ENCODE measurements at places on chromosomes 11 and 22. TPM values are rescaled to one million over a fixed set of nuclear protein-coding genes. Genes with fewer than 3 reads are reported as not detected.
A peak's percentile ranks its signal among the peaks of the same experiment; 100 is the strongest.

DNA sequence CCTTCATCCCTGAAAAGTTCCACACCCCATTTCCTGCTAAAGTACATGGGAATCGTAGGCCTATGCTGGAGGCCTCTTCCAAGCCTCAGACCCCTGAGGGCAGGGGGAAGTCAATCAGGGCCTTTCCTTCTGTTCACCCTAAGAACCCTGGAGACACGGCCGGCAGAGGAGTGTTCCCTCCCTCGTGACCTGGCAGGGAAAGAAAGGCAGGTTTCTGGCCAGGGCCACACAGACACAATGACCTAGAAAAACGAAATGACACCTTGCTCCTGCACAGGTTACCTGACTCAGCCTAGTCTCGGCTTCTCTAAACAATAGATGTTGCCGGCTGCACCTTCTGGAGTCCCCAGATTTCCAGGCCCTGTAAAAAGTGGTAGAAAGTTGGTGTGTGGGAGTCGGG is 60.6 kb upstream of the CADM1 start:
- H3K4me3 ChIP-seq: no peak overlapping the region
- no peaks in the 10 kb centered on the region for H3K36me3 ChIP-seq
- DNase-seq: no peak
- no peaks in the 10 kb centered on the region for H3K4me1 ChIP-seq

Gene PDGFD
- total RNA-seq: 7.1 TPM

Gene CCDC87
- total RNA-seq: 0.13 TPM

Gene KDM4E
- total RNA-seq: not detected

DNA sequence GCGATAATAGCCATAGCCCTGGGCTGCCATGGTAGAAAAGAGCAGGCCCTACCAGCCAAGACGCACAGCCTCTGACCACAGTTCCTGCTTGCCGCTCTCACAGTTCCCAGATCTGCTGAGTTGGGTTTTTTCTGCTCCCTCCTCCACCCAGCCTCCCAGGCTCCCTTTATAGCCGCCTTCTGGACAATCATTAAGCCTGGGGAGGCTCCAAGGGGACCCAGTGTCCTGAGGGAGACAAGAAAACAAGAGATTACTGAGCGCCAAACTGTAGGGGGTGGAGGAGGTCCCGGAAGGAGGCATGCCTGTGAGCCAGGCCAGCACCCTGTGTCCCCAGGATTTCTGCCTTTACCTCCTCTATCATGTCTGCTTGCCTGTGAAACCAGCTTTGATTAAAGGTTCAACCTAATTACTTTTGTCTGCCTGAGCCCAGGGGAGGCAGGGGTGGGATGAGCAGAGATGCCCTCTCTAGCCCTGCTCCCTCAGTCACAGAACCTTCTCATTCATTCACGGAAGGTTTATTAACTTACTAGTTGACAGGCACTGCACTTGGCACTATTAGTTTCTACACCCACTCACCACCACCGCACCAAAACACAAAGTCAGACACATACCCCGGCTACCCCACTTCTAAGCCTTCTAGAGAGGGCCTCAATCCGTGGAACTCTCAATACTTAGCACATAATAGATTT is 1.2 kb downstream of the SLC37A4 start:
- H3K4me3 ChIP-seq: peak overlapping the region; percentile 65
- H3K27me3 ChIP-seq: no peaks in the 10 kb centered on the region
- peaks cover 11% of the 10 kb centered on the region for H3K36me3 ChIP-seq
- peaks cover 47% of the 10 kb centered on the region for H3K4me1 ChIP-seq

DNA sequence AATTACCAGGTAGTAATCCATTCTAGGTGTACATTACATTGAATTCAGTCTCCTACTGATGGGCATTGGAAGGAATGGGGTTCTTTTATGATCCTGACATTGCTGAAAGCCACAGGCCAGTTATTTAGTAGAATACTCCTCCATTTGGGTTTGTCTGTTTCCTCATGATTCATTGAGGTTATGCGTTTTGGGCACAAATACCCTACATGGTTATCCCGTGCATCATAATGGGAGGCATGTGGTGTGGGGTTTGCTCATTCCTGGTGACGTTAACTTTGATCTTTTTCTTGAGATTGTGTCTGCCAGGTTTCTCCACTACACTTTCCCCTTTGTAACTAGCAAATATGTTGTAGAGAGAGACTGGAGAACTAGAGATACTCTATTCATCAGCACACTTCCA is 5.5 kb downstream of the FOLR3 start:
- no peaks in the 10 kb centered on the region for H3K36me3 ChIP-seq
- no peaks in the 10 kb centered on the region for H3K27me3 ChIP-seq
- H3K4me1 ChIP-seq: no peaks in the 10 kb centered on the region
- DNase-seq: no peak

Gene TMEM86A
- total RNA-seq: 10.3 TPM

DNA sequence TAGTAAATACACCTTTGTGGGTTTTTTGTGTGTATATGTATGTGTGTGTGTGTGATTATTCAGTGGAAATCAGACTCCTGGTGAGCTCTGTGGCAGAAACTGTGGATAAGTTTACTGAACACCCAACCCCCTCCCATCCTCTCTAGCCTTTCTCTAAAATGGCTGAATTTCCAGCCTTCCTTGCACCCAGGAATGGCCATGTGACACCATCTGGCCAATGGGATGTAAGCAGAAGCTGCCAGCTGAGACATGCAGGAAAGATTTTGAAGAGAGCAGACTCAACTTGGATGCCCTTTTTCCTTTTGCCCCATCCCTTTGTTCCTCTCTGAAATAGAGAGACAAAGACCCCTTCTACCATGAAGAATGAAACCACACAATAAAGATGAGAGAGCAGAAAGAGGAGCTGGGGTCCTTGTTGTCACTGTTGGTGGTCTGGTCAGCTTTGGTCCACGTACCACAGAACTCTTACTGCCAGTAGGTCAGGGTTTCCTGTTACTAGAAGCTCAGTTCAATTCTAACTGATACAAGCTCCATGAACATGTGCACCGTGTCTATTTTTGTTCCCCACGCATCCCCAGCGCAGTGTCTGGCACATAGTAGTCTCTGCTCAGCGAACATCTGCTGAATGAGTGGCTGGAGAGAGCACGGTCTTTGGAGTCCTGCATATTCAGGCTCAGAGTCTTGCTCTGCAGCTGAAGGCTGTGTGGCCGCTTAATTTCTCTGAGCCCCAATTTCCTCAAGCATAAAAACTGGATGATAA is 57.5 kb downstream of the SEZ6L start:
- no peaks in the 10 kb centered on the region for H3K4me1 ChIP-seq
- H3K27ac ChIP-seq: no peak overlapping the region
- DNase-seq: no peak

DNA sequence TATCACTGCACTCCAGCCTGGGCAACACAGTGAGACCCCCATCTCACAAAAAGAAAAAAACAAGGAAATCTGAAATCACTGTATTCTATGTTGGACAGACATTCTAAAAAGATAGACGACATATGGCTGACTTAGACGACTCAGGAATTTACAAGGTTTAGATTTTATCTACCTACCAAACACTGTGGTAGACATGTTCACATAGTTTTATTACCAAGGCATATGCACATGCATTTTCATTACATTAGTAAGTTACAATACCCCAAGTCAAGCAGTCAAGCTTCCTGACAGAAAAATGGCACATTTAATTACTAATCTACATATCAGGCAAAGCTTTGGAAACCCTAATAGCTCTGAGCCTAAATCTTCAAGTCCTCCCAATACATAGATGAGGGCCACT is 262.2 kb downstream of the TTC28 start:
- no peak overlapping the region for H3K27ac ChIP-seq
- no peak for DNase-seq
- no peaks in the 10 kb centered on the region for H3K27me3 ChIP-seq
- no peaks in the 10 kb centered on the region for H3K36me3 ChIP-seq
- no peaks in the 10 kb centered on the region for H3K4me1 ChIP-seq
- no peak overlapping the region for H3K4me3 ChIP-seq

DNA sequence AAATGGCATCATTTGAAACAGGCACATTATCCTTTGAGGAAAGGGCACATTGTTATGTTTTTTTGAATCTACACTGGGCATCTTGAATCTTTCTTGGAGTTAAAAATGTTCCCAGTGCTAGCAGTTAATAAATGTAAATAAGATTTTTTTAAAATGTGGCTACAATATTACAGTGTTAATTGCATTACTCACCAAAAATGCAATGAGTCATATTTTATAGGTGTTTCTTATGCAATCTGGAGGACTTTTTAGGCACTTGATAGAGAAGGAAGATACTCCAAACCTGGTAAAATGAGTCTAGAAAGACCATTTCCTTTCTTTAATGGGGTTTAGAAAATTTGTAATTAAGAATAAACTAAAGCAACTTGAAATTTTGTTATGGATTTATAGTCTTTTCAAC is 238.0 kb downstream of the METTL15 start:
- no peaks in the 10 kb centered on the region for H3K27me3 ChIP-seq
- no peaks in the 10 kb centered on the region for H3K36me3 ChIP-seq
- no peak overlapping the region for H3K4me3 ChIP-seq
- no peak for DNase-seq
- H3K27ac ChIP-seq: no peak overlapping the region

GRCh38 chr11:7688238-7688826 is 15.0 kb upstream of the CYB5R2 start:
- H3K4me1 ChIP-seq: no peaks in the 10 kb centered on the region
- no peak for DNase-seq
- no peak overlapping the region for H3K27ac ChIP-seq
- no peaks in the 10 kb centered on the region for H3K36me3 ChIP-seq

Gene LRRC74B
- not detected for total RNA-seq

DNA sequence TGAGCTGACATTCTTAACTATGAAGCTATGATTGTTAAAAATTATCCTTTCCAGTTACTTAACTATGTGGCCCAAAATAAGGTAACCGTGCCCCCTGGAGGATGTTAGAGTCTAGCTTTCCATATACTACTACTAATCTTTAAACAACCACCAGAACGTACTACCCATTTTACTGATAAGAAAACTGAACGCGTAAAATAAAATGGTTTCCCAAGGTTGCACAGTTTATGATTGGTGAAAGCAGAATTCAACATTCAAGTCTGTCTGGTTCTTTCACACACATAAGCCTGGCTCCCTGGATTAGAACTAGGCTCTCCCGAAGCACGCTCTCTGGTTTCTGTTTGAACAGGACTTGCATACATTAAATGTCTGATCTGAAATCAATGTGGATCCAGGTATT is 437.8 kb upstream of the CCDC90B start:
- H3K4me1 ChIP-seq: no peaks in the 10 kb centered on the region
- no peak overlapping the region for H3K27ac ChIP-seq
- H3K36me3 ChIP-seq: no peaks in the 10 kb centered on the region
- H3K27me3 ChIP-seq: no peaks in the 10 kb centered on the region
- no peak for DNase-seq
